Globus pallidus (tissue), 1 donor: ENCODE measurements at places on chromosomes 3 and 15.

DNA sequence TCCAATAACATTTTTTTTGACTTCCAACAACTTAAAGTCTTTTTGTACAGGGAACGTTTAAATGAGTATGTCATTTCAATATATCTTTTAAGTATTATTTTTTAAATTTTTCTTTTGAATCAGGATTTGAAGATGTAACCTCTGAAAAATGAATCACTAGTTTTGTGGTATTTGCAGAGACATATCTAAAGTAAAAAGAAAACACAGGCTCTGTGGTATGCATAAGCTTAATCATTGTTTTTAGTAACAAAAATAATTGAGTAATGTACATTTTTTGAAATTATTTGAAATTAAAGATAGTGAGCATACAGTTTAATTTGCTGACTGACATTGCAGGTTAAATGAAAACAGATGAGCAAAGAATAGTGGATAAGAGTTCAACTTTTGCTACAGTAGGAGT is 531.3 kb downstream of the ROBO1 start:
- DNase-seq = no peak

- no peak for DNase-seq
These were observed 722 bp upstream of the CCDC50 start for GRCh38 chr3:191328383-191328961.

DNA sequence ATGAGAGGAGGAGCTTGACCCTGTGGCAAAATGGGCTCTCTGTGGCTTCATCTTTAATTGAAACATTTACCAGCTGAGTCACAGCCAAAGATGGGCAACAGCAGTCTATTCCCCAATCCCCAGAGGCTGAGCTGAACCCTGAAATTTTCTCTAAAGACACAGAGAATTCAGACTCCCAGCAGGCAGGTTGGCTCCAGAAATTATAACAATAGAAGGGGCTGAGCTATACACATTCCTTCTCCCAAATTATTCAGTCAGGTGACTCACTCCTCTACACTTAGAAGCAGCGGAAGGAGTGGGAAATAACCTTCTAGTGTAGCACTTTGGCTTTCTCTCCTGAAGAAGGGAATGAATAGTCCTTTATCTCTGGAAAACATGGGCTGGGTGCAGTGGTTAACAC is 264.3 kb upstream of the ARHGEF26 start:
- no peak for DNase-seq

GRCh38 chr15:32763295-32763694 is 45.5 kb downstream of the GREM1 start:
- no peak for DNase-seq

DNA sequence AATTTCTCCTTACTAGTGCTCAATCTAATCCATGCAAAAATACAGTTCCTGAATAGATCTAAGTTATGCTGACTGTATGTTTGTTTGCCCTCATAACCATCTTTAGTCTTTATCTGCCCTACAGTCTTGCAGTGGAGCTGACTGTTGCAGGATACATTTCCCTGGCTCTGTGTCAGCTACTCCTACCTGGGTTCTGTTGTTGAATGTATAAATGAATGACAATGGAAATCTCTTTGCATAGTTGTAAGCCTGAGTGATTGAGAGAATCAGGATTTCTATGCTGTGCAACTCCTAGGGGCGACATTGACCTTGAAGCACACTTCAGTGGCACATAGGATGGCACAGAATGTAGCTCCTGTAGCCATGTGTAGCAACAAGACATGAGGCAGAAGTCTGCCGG is 16.0 kb upstream of the ZBBX start:
- DNase-seq = no peak

- no peak for DNase-seq
These were observed 16.5 kb upstream of the VGLL4 start for GRCh38 chr3:11660242-11660641.

GRCh38 chr15:83066034-83066733 is 868 bp downstream of the BTBD1 start:
- no peak for DNase-seq

- DNase-seq = no peak
These were observed 94.8 kb upstream of the RPL32 start for GRCh38 chr3:12935861-12936830.

DNA sequence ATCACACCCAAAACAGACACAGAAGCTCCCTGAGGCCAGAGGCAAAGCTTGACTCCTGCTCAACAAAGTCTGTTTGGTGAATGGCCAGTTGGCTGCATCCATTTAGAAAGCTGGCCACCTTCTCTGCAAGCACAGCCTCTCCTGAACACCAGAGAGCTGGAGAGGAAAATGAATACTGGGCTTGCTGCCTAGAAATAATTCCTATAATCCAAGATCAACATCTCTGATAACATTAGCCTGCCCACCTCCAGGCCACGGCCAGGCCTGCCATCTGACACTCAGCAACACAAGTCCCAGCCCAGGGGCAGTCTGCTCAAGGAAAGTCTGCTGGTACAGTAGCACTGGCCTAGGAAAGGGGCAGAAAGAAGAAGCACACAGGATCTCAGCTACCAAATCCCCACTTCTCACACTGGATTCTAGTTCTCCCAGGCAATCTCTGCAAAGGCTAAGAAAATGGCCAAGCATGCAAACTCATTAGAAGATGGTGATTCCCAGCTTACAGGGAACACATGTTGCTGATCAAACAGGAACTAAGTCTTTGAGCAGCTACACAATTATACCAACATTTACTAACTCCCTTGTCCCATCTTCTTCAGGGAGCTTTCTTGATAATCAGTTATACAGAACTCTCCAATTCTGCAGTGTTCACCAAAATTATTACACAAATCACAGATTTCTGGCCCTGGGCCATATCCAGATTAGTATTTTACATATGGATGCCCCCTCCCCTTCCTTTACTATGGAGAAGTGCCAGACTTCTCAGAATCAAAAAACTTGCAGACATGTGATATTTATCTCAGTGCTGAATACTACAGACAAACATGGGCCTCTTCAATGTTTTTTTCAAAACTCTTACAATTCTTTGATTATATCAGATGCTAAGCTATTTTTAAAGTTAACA is 9.9 kb downstream of the TBC1D2B start:
- no peak for DNase-seq

GRCh38 chr15:87576486-87577176 is 679.9 kb downstream of the NTRK3 start:
- no peak for DNase-seq

DNA sequence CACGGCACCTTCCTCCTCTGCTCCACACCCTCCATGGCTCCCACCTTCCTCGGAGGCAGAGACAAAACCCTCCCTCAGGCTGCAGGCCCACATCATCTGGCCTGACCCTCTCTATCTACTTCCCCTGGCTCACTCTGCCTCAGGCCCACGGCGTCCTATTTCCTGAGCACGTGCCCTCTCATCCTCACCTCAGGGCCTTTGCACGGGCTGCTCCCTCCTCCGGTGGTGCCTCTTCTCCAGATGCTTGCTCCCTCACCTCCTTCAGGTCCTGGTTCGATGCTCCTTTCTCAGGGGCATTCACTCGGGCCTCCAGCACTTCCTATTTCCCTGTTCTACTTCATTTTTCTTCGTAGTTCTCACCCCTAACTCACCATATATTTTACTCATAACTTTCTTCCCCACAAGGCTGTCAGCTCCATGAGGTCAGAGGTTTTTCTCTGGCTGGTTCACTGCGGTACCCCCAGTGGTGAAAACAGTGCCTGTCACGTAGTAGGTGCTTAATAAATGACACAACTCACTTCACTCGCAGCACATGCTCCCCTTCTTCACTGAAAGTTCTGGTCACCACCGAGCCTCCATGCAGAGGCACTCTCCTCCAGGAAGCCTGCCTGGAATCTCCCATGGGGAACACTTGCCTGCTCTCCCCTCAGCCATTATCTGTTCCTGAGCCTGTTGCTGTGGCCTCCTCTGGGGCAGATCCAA is 130.7 kb downstream of the WNT7A start:
- DNase-seq = no peak

- no peak for DNase-seq
These were observed 694 bp upstream of the EEFSEC start for GRCh38 chr3:128152419-128153155.

GRCh38 chr3:195080125-195080524 is 190.8 kb downstream of the XXYLT1 start:
- DNase-seq = no peak

GRCh38 chr15:43330780-43331087 is 361 bp upstream of the LCMT2 start:
- DNase-seq = no peak

- DNase-seq = no peak
These were observed 15.7 kb upstream of the TIPARP start for GRCh38 chr3:156658732-156659090.

GRCh38 chr15:94125698-94126097 is 105.7 kb upstream of the MCTP2 start:
- no peak for DNase-seq

- no peak for DNase-seq
These were observed 14.6 kb upstream of the RPS17 start for GRCh38 chr15:82554849-82555248.

DNA sequence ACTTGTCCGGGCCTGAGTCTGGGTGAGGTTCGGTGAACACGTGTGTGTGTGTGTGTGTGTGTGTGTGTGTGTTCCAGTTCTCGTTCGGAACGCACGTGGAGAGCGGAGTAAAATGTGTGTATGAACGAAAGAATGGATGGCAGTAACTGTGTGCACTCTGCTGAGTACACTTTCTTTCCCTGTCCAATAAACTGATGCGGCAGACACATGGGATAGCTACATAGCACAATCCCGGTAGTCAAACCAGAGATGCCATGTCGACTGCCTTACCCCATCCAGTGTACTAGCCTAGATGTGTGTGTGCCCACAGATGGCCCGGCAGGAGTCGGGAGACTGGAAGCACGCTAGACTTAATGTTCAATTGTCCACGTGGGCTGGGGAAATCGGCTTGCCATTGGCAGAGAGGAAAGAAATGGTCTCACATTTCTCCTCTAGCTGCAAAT is 507 bp upstream of the GOLIM4 start:
- peak; percentile 75 for DNase-seq

DNA sequence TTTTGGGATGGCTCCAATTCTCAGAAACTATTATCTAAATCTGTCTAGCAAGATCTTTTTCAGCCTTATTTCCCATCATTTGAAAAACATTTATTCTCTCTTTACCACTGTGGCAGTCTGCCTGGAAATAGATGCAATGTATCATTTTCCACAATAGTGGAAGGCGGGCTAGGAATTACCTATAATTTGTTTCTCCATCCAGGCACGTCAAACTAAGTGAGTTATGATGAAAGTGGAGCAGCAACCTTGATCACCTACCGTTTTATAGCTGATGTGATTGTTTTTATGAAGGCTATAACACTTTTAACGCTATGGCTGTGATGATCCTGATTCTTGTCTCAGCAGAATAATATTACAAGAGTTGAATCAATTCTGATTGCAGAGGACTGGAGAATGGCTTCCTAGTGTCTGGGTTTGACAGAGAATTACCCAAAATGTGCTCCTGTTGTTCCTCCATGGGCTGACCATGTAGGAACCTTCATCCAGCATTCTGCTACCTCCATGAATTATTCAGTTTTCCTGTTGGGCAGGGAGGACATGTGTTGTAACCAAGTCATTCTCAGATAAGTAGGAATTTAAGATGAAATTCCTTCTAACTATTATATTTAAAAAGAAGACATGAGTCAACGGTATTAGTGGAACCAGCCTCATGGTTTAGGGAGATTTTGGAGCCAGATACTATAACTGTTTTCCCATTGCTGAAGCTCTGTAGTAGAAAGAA is 231.5 kb upstream of the SGO1 start:
- DNase-seq = no peak

DNA sequence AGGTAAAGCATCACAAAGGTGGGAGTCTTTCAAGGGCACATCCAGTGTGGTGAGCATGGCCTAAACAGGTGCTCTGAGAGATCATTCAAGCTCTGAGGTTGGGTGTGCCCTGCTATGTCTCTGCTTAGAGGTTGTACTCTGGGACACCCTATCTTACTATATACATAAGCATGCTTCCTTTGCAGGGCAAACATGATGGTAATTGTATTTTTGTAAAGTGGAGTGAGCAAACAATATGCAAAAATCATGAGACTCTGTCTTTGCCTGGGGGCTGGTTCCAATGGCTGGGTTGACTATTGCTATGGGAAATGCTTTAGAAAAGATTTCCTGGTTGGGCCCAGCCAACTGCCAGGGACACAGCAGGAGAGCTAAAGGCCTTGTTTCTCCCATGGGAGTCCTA is 315.1 kb upstream of the TLE3 start:
- DNase-seq = no peak

GRCh38 chr15:44536302-44536961 is 515 bp upstream of the EIF3J start:
- peak; percentile 93 for DNase-seq

GRCh38 chr3:123439806-123440580 is 8.9 kb downstream of the ADCY5 start:
- DNase-seq = peak; percentile 97

DNA sequence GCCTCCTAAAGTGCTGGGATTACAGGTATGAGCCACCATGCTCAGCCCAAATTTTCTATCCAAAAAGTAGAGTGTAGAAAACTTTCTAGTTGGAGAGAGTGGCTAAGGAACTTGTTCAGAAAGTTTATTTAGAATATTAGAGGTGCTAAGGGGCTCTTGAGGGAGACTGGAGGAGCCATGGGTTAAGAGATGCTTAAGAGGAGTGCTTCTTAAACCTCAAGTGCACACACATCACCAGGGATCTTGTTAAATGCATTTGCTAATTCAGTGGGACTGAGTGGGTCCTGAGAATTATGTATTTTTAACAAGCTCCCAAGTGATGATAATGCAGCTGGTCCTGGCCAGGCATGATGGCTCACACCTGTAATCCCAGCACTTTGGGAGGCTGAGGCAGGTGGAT is 29.7 kb upstream of the SLMAP start:
- DNase-seq = no peak

DNA sequence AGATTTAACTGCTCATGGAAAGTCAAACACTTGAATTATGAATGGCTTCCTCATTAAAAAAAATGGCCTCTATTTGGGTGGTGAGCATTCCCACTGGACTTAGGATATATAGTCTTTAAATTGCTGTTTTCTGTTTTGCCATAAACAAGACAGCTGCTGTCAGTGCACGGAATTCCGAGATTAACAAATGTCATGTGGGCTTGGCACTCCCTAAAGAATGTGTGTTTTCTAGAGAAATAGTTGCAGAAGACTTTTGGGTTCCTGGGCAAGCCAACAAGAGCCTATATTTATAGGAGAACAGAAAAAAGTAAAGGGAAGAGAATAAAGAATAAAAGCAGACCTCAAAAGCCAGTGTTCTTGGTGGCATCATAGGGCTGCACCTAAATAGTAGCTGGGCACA is 13.6 kb upstream of the TFG start:
- no peak for DNase-seq

DNA sequence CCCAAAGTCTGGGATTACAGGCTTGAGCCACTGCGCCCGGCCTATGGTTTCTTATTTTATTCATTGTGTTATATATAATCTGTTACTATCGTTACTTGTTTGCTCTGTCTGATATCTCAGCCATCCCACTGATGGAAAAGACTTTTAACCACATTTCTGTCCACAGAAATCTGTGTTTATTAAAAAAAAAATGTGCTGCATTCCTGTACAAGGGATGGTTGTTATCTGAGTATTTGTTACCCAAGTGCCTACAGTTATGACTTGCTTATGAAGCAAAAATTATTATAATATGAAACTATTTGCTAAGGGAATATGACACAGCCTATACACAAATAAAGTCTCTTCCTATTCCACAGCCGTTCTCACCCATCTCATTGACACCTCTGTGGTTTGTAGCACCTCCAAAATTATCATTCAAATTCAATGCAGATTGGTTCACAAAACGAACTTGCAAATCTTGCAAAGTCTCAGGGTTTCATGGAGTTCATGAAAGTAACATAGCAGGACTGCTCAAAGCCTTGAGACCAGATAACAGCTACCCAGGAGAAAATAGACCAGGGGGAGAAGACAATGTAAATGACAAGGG is 47.4 kb upstream of the UBE2E1 start:
- no peak for DNase-seq

GRCh38 chr3:40620151-40620550 is 95.4 kb downstream of the ZNF621 start:
- no peak for DNase-seq
